ENCODE measurements at places on chromosomes 2 and 18. TPM values are rescaled to one million over a fixed set of nuclear protein-coding genes. Genes with fewer than 3 reads are reported as not detected.

The CCDC141 gene
- 14.8 TPM for total RNA-seq

DNA sequence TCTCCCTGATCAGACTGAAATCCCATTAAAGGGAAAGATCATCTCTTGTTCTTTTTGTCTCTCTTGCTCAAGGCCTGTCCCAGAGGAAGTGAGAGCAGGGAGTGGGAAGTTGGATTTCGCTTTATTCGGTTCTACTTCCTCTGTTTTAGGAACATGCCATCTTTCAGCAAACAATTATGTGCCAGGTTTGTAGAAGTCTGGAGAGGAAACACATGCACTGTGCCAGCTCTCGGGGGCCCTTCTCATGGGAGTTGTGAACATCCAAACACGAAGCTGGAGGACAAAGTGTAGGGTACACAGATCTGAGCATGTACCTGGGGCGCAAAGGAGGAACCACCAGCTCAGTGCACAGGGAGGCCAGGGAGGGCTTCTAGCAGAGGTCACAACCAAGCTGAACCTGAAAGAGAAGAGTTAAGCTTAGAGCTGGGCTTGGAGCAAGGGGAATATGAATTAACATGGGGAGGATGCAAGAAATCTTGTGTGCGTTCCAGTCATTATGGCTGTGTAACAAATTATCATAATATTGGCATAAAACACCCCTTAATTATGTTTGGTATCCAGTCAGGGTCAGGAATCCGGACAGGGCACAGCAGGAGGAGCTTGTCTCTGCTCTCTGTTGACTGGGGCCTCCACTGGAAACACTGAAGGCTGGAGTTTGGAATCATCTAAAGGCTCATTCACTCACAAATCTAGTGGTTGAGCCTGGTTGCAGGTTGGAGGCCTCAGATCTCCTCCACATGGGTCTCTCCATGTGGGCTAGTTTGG is 128.6 kb downstream of the ZFP36L2 start:
- H3K36me3 ChIP-seq: no peaks in the 10 kb centered on the region
- no peak for DNase-seq
- H3K27ac ChIP-seq: no peak overlapping the region
- no peaks in the 10 kb centered on the region for H3K27me3 ChIP-seq
- H3K4me3 ChIP-seq: no peak overlapping the region
- H3K4me1 ChIP-seq: peaks cover 10% of the 10 kb centered on the region

GRCh38 chr2:223563462-223563861 is 38.7 kb downstream of the SCG2 start:
- no peak overlapping the region for H3K4me3 ChIP-seq
- peaks cover 3% of the 10 kb centered on the region for H3K4me1 ChIP-seq
- H3K27ac ChIP-seq: no peak overlapping the region
- no peaks in the 10 kb centered on the region for H3K36me3 ChIP-seq
- H3K27me3 ChIP-seq: no peaks in the 10 kb centered on the region

- no peak overlapping the region for H3K4me3 ChIP-seq
- peaks cover 2% of the 10 kb centered on the region for H3K4me1 ChIP-seq
- H3K36me3 ChIP-seq: peaks cover 6% of the 10 kb centered on the region
- no peak overlapping the region for H3K27ac ChIP-seq
Measured at GRCh38 chr2:75522543-75523312, 38.0 kb downstream of the EVA1A start.
